Left ventricle myocardium superior (tissue), 1 donor: ENCODE measurements at places on chromosomes 11 and 22.

DNA sequence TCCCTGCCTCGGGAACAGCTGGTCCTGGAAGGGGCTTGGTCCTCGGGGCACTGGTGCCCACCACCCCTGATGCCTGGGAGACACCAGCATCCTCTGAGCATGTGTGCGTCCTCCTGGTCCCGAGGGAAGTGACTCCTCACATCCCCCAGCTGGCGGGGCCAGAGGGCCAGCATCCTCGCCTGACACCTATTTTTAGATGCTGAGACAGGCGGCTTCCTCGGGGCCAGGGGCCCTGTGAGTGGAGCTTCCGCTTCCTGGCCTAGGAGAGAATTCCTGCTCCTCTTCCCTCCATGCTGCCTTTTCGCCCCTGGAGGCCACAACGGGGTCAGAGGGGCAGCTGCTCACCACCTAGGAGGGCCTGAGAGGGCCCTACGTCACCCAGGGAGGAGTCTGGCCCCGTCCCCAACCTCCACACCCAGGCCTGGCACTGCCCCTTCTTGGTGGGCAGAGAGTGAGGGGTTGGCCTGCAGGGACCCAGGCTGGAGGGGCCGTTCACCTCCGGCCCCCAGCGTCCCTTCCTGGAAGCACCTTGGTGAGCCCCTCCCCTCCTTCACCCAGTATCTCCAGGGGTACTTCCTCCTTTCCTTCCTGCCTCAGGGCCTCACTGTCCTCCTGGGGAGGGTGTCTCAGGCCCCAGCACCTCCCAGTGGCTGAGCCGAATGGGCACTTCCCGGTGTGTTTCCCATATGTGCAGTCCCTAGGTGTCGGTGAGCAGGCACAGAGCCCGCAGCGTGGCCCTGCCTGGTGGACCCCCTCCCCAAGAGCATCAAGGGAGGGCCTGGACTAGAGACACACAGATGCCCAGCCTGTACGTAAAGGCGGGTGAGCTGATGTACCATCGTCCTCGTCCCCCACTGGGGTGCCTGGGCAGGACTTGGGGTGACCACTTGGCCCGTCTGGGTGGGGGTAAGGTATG, 6.1 kb downstream of the CD81 start:
- DNase-seq = peak; percentile 85

DNA sequence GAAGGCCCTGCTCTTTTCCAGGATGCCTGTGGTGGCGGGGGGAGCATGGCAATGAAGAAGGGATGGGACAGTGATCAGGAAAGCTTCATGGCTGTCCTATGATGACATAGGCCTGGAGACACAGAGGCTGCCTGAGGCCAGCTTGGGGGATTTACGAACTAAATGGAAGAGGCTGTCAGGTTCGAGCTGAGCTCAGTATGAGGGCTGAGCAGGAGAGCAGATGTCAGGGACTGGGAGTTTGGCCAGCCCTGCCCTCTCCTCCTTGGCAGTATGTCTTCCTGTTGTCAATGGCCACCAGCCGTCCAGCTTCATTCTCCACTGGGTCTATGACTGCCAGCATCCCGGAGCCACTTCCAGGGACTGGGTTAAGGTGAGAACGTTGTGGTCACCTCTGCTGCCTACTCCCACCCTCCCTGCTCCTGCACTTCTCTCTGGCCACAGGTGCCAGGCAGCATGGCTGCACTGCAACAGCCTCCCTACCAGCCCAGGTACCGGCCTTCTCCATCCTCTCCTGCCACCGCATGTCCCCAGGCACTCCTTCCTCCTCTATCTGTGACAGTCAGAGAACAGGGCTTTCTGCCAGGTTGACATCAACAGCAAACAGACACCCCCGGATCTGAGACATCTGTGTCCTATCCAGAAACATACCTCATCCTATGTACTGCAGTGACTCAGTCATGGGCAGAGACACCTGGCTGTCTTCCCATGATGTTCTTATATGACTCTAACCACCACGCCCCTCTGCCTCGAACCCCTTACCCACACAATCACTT, 75.1 kb downstream of the KIRREL3 start:
- DNase-seq = no peak

DNA sequence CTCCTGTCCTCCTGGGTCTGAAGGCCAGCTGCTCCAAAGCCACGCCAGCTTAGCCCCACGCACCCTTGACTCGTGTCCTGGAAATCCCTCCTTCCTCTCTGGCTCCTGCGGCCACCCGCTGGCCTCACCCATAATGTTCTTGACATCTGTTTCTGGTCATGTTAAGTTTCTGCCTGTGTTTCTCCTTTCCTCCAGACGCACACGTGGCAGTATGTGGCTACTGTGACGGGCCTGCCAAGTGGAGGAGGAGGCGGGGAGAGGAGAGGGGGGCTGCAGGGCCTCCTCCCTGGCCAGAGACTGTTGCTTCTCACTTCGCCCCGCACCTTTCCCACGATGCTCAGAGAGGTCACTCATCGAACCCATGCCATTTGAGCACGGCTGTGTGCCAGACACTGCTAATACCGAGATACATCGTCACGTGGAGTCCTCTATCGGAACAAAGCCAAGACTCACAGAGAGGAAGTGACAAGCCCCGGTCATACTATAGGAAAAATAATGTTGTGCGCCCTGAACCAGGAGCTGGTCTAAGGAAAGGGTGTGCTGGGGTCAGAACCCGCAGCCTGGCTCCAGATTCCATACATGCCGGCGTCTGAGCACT, 11.5 kb downstream of the C1QTNF6 start:
- DNase-seq = peak; percentile 85

- DNase-seq = no peak
Measured at GRCh38 chr11:31957674-31958073, 133.2 kb upstream of the RCN1 start.

- DNase-seq = no peak
Measured at GRCh38 chr22:36951746-36952145, 38.3 kb downstream of the CSF2RB start.

DNA sequence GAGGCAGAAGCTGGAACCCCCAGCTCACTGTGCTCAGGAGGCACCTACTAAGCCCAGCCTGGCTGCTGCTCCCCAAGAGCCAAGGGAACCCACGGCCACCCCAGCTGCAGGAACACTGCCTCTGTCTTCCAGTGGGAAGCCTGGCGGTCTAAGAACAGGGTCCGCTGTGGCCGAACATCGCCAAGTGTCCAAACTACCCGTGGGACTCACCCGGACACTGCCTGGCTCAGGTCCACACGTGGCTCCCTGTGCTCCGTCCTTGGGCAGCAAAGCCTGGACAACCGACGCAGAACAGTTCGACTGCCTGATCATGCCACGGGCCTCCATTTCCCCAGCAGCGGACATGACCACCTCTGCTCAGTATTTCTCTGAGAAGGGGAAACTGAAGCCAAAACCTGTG, 747.0 kb downstream of the BRD1 start:
- no peak for DNase-seq
